DMS79 (cell line): ENCODE measurements at places on chromosomes 2 and 18.
A peak's percentile ranks its signal among the peaks of the same experiment; 100 is the strongest.

DNA sequence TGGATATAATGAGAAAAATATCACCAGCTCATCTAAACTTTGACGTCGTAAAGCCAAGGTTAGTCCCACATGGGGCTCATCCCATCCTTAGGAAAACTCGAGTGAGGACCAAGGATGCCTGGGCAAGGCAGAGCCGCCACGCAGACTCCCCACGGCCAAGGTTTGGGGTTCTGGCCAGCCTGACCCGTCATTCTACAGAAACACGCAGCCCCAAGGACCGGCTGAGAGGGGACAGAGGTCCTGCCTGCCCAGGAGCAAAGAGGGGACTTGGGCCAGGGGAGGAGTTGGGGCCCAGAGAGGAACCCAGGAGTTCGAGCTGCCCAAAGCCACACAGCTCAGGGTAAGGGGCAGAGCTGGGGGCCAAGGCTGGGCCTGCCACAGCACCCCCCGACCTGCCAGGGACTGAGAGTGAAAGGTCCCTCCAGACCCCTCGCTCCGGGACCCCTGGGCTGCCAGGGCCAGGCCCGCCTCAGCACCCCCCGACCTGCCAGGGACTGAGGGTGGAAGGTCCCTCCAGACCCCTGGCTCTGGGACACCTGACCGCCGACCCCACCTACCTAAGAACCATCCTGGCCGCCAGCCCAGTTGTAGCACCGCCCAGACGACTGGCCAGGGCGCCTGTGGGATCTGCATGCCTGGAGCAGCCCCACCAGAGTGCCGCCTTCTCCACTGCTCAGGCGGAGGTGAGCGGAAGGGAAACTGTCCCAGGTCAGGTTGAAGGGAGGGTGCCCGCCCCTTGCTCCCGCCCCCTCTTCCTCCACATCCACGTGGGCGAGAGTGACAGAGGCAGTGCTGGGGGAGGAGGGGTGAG, at the start of gene PDCD1:
Gene PDCD1, minus strand, starts transcription at position 689 of the 811 bp plus-strand sequence. Its CDS starts 56 bp downstream, at position 633.
- DNase-seq = no peak

DNA sequence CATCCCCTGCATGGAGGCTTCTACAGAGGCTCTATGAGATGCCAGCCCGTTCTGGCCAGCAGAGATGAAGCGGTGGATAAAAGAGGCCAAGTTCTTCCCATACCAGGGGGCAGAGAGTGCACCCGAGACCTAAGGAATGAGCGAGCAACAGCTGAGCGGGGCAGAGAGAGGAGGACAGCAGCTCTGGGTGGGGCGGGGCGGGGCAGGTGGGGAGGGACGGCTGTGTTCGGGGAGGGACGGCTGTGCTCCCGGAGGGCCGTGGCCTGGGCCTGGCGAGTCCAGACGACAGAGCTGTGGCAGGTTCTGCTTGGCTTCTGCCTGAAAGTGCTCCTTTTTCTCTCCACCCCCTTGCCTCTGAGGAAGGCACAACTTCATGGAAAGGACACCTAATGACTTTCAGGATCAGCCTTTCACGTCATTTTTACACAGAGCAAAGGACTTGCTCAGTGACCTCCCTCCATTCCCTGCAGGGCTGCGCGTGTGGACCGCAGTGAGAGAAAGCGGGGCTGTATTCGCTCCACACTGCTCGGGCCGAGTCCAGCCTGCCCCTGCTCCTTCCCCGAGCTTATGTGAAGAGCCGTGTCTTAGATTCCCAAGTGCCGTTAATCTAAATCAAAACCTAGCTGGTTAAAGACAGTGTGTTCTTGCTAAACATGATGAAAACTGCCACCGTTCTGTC, 232.9 kb downstream of the HDAC4 start:
- no peak for DNase-seq

DNA sequence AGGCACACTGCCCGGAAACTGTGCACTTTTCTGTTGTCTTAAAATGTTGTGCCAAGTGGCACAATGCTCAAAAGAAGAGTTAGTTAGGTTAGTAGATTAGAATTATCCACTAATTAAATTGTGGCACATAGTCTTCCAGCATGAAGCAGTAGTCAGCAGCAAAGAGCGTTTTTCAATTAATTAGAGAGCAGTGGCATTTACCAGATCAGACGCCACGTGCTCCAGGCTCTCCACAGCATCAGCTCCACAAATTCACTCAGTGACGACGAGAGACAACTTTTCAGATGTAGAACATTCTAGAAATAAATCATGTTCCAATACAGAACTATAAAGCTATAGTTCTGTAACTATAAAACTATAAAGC, 16.4 kb upstream of the RTTN start:
- no peak for DNase-seq

DNA sequence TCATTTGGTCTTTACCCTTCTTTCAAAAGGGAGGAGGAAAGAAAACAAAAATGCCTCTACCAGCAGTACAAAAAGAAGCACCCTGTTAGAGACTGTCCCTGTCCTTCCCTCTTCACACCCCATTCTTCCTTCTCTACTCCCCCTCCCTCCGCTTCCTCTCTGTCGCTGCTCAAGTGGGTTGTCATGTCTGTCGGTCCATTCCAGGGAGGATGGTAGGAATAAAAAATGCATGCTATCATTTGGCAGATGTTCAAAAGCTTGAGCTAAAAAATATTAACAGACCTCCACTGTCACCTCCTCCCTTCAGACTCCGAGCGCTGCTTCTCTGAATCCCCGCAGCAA, 482.0 kb downstream of the BCL11A start:
- DNase-seq = no peak

DNA sequence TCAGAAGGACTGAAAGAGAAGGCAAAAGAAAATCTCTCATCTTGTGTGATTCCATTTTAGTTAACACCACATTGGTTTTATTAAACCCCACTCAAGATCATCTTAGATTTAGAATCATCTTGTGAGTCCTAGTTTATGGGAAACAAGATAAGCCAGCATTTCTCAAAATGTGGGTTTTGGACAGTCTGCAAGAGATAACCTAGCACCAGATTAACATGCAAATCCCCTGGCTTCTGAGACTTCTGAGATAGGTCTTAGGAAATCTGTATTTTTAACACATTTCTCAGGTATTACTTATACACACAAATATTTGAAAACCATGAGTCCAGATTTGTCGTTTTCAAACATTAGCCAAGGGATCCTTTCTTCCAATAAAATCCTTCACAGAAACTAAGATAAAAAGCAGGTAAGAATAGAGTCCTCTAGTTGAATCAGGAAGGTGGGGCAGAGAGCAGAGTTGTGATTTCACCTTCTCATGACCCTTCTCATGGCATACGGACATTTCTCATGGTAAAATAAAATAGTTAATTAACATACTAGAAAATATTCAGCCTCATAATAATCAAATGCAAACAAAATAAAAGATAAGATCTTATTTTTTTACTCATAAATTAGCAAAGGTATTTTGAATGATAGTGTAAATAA, 287.2 kb upstream of the FN1 start:
- DNase-seq = no peak

GRCh38 chr2:201642086-201642578, 1.2 kb downstream of the TMEM237 start:
- peak; percentile 58 for DNase-seq

DNA sequence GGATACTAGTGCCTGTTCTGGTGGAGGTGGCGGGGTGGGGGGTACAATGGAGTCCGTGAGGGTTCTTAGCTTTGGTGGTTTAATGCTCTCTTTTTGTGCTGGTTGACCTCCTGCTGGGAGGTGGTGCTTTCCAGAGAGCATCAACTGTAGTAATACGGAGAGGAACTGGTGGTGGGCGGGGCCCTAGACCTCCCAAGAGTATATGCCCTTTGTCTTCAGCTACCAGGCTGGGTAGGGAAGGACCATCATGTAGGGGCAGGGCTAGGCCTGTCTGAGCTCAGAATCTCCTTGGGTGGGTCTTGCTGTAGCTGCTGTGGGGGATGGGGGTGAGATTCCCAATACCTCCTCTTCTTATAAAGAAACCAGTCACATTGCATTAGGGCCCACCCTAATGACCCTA, 27.1 kb downstream of the CAMKMT start:
- DNase-seq = no peak

GRCh38 chr18:79585395-79586370, 93.9 kb upstream of the CTDP1 start:
- DNase-seq = no peak

DNA sequence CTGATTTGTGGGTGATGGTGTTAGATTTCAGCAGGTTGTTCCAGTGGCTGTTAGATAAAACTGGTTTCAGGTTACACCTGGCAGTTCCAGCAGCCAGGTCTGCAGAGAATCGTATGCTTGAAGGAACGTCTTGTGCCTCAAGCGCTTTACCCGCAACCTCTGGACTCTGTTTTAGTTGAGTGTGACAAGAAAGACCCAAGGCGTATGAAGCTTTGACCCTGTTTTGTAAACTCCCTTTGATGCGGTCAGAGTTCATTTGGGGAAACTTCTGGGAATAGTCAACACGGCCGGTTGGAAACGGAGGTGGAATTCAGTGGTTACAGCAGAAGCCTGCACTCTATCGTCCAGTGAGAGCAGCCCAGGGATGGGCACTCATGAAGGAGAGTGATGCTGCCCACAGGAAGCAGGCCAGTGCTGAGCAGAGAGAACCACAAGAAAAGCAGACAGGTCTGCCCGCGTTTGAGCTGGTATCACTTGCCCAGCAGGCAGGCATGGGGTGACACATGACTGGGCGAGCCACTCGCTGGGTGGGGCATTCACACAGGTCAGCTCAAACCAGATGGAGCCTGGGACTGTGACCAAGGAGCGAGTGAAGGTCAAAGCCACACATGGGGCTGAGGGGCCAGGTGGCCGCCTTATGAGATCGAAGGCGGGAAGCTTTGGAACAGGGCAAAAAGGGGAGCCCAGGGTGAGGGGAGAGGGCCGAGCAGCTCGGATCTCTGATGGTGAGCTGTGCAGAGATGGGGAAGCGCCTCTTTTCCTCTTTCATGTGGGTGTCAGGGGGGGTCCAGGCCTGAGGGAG, 99.6 kb upstream of the MBOAT2 start:
- no peak for DNase-seq

- DNase-seq = no peak
These were observed 51.9 kb downstream of the MAP4K3 start for GRCh38 chr2:39385172-39385571.

- no peak for DNase-seq
These were observed 101.7 kb downstream of the STK39 start for GRCh38 chr2:168145426-168146310.

- no peak for DNase-seq
These were observed 121.2 kb upstream of the SLC35G4 start for GRCh38 chr18:11488175-11488574.

DNA sequence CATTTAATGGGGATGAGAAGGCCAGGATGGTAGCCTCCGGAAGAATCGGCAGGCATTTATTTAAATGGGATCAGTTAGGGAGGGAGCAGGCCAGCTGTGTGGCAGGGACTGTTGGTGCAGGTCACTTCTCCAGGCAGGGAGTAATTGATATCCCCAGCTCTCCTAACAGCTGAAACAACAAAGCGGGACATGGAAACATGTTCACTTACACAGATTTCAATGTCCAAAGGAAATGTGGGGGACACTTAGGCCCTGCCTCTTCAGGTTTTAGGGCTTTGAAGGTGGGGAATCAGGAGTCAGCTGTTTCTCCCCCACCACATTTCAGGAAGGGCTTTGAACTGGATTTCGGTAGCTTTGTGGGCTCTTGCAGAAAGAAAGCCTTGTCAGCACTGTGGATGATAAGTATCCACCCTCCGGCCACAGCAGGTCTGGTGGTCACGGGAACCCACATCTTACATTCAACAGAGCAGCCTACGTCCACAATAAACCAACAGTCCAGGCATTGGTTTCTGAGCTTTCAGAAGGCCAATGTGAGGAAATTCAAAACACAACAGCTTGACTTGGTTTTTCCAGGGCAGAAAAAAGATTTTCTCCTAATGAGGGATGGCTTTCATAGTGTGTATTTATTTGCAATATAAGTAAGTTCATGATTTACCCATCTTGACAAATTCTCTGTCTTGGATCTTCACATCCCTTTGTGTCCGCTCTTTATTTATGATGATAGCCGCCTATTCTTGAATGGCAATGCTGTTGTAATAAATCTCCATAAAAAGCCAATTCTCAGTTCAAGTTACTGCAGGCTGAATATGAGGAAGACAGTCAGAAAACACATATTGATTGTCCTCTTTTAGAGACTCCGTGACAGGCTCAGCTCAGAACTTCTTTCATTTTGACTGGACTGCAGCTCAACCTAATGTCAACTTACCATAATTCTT, 96.6 kb upstream of the NRP2 start:
- peak; percentile 23 for DNase-seq

DNA sequence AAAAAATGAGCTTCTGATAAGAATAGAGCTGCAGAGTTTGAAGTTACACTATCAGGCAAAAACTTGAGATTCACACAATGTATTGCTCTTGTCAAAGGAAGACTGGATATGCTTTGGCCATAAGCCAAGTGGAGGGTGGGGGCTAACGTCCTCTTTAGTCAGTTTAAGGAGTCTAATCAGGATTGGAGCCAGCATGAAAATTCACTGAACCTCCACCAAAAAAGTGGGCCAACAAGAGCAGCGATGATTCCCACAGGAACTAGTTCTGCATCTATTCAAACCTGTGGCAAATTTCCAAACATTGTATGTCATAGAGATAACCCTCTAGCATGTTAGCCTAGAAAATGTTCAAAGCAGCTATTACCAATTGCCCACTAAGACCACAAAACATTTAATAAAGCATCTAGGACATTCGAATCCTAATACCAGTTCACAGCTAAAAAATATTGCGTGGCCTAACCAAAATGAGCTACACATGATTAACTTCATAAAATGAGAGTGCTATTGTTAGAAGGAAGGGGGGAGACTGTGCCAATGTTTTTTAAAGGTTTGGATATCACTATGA, 43.5 kb upstream of the TMEM247 start:
- DNase-seq = no peak

DNA sequence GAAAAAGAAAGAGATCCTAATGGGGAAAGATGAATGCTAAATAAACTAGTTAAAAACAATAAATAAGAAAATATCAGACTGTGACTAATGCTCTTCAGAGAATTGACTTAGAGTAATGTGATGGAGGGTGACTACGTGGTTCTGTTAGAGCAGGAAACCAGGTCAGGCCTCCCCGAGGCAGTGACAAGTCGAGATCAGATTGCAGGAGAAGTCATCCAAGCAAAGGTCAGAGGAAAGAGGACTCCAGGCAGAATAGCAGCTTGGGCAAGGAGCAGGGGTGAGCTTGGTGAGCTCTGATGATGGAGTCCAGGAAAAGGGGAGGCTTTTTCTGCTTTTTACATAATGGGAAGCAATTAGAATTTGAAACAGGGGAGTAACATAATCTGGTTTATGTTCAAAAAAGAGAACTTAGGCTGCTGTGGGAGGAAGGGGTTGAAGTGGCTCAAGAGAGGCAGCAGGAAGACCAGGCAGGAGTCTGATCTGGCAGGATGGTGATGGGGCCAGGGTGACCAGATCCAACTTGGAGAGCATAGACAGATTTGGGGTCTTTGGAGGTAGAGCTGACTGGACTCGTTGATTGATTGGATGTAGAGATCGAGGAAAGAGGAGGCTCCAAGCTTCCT, 27.3 kb upstream of the ITGB6 start:
- no peak for DNase-seq

DNA sequence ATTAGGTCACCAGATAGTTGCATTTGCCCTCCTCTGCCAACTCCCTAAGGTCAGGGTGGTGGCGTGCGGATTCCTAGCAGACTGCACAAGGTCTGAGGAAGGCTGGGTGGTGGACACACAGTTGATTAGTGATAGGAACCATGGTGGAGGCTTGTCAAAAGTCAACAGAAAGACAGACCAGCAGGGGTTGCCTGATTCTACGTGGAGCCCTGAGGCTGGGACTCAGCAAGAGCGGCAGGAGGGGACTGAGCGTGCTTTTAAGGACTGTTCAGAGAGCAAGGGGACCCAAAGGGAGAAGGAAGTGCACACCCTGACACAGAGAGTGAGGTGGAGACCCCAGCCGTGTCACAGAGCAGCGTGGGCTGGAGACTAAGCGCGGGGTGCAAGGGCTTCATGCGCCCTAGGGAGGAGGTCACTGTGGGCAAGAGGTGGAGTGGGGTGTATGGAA, 513.2 kb downstream of the RNF144A start:
- no peak for DNase-seq
